ENCODE measurements at places on chromosomes 5 and 9.

GRCh38 chr9:79040671-79041070 lies 531.1 kb upstream of the TLE4 start:
- DNase-seq: no peak

DNA sequence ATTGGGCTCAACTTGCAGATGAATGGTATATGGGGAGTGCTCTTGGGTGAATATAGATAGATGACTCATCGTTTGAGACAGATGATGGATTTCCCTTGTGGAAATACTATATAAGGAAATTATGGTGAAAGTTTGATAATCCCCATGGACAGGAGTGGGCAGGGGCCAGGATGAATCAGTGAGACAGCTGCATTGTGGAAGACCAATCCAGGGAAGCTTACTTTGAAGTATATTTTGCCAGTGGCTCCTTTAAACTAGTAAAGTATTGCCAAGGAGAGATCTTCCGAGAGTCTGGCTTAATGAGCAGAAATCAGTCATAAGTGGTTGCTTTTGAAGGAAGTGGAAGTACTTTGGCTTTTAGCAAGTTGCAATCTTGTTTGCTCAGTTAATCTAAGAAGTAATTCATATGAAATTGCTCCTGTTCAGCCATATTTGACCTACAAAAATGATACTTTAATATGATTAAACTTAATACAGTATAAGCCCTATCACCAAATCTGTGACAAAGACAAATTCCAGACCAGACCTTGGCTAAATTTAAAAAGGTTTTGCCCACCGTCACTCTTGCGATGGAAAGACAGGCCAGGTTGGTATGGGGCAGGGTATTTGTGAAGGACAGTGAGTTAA lies 9.3 kb upstream of the TNC start:
- peak; percentile 93 for DNase-seq

- no peak for DNase-seq
These were observed 25.0 kb downstream of the FBXW2 start for GRCh38 chr9:120768247-120768646.

DNA sequence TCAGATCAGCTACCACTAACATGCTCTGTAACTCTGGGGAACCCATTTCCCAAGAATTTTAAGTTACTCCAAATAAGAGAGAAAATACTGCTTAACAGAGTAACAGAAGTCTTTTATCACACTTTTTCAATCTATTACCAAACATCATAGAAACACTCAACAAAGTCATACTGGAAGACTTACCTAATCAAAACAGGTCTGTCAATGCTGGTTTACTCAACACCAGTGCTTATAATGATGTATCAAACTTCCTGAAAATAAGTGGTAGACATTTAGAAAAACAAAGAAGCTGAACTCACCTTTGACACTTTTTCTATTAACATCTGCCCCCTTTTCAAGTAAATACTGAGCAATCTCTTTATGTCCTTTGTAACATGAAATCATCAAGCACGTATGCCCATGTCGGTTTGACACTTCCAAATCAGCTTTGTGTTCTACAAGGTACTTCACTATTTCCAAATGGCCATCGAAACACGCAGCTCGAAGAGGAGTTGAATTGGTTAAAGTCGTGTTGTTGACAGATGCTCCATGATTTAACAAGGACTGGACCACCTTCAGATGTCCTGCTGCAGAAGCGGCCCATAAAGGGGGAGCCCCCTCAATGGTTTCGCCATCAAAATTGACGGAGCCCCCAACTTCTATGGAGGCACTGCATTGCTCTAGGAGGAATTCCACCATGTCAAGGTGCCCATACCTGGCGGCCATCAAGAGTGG lies 1.8 kb downstream of the FEM1C start:
- no peak for DNase-seq

GRCh38 chr9:83130541-83130940 lies 67.6 kb upstream of the RASEF start:
- no peak for DNase-seq

DNA sequence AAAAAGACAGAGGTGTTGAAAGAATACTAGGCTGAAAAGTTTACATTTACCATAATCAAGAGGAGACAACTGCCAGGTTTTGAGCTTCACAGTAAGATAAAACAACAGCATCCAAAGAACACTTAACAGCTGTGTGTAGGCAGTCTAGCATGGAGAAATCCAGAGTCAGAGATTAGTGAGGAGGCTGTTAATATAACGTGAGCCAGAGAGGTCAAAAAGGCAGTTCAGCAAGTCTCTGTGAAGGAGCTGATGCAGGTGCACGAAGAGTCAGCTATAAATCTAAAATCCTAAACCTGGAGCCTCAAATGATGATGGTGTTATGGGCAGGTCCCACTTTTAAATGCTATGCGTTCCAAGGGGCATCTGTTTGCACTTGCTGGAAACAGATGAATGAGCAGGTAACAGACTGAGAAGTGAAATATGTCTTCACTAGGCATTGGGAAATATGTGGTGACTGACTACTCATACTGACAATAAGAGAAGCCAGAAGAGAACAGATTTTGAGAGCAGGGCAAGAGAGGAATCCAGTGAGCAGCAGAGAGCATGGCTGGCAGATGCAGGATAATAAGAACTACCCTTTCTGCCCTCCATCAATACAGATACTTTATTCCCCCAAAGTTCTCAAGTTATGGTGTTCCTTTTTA lies 8.7 kb downstream of the APTX start:
- no peak for DNase-seq

- no peak for DNase-seq
These were observed 176.3 kb downstream of the TLE1 start for GRCh38 chr9:81513059-81513458.

DNA sequence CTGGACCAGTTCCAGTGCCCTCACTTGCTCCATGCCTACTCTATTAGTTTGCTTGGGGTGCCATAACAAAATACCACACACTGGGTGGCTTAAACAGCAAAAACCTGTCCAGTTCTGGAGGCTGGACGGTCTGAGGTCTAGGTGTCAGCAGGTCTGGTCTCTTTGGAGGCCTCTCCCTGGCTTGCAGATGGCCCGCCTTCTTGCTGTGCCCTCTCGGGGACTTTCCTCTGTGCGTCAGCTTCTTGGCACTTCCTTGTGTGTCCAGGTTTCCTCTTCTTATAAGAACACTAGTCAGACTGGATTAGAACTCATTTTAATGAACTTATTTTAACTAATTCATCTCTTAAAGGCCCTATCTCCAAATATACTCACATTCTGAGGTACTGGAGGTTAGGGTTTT lies 97.2 kb downstream of the CARTPT start:
- no peak for DNase-seq

- DNase-seq: no peak
These were observed 7.0 kb downstream of the AFAP1L1 start for GRCh38 chr5:149278451-149279210.

GRCh38 chr5:45696206-45696836 lies at the start of gene HCN1:
Gene HCN1 (minus strand): TSS chr5:45696380.
- DNase-seq: peak; percentile 60

GRCh38 chr9:27880156-27880555 lies 306.9 kb upstream of the C9orf72 start:
- no peak for DNase-seq

DNA sequence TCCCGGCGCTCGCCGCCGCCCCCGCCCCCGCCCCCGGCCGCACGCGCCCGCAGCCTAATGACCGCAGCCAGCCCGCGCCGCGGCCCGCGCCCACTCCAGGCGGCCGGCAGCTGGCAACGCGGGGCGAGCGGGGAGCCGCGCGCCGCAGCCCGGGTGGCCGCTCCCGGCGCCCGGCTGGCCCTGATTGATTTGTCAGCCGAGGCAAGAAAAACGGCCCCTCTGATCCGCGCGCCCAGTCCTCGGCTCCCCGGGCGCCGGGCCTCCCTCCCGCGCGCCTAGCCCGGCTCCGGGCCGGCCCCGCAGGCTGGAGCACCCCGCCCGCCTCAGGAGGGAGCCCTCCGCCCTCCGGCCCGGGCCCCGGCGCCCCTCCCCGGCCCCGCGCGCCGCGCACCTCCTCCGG lies 11.9 kb upstream of the LHX2 start:
- no peak for DNase-seq

DNA sequence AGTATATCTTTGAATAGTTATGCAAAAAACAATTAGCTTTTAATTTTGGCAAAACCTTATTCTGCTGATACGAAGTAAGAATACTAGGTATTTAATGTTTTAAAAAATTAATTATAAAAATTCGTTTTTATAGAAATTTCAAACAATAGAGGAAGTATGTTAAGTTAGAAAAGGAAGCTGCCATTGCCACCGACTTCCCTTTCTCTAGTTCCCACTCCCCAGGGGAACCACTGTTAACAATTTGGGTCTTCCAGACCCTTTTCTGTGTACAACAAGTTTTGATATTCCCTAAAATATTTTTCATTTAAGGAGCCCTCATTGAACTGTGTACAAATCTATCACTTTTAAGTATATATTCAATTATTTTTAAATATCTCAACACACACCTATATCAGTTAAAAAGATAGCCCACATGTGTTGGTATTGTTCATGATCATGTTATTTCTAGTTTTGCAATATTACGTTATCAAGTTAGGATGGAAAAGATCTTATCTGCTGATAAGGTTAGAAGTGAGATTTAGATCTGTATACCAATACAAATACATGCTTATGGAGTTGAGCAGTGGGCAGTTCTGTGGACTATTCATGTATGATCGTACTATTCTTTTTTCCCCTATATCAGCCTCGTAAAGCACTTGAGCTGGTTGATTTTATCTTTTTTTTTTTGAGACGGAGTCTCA lies 25.9 kb downstream of the NDFIP1 start:
- DNase-seq: no peak

DNA sequence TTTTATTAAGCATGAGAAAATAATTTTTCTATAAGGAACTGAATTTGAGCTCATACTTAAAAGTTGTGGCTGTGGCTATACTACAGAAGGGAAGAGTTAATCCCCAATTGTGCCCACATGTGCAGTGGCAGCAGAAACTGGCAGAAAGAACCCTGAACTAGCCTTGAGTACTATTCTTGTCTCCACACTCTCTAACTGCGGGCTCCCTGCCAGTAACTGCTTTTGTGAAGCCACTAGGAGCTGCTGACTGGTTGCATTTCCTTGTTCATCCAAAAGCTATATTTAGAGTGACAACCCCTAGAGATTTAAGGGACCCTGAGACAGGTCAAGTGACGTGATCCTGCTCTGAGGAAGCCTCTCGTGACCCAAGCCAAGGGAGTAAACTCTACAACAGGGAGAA lies 238.6 kb downstream of the ELAVL2 start:
- DNase-seq: no peak

DNA sequence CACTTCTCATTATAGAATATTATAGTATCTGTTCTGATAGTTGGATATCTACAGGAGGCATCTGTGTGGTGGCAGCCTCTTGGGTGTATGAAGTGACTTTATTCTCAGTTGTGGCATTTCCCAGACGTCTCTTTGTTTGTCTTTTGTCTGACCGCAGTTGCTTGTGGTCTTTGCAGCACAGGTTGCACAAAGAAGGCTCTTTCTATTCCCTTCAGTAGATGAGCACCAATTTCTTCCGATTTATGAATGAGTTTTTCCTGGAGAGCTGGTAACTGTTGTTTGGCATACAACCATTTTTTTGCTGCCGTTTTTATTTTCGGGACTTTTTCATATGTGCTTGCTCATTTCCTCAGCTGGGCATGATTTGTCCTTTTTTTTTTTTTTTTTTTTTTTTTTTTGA lies 56.4 kb upstream of the MYO10 start:
- DNase-seq: no peak

DNA sequence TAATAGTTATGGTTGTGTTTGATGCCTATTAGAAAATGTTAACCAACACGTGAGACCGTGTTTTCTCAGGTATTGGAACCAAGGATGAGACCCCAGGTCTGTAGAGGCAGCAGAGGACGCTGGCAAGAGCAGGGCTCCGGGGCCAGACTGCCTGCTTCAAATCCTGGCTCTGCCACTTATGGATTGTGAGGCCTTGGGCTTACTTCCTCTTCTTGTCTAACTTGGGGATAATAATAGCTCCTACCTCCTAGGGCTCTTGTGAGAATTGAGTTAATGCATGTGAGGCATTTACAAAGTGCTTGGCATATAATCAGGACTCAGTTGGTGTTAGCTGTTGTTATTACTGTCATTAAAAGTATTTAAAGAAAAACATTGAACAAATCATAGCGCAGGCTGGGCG lies 85.5 kb upstream of the PITX1 start:
- no peak for DNase-seq

- no peak for DNase-seq
These were observed 78.1 kb upstream of the MAMDC2 start for GRCh38 chr9:69965416-69966145.

- DNase-seq: no peak
These were observed 328.6 kb upstream of the NUDT12 start for GRCh38 chr5:103891151-103891550.

GRCh38 chr9:70083429-70083828 lies 39.8 kb downstream of the MAMDC2 start:
- DNase-seq: no peak
